ENCODE measurements at places on chromosomes 6 and 20.
A peak's percentile ranks its signal among the peaks of the same experiment; 100 is the strongest.

DNA sequence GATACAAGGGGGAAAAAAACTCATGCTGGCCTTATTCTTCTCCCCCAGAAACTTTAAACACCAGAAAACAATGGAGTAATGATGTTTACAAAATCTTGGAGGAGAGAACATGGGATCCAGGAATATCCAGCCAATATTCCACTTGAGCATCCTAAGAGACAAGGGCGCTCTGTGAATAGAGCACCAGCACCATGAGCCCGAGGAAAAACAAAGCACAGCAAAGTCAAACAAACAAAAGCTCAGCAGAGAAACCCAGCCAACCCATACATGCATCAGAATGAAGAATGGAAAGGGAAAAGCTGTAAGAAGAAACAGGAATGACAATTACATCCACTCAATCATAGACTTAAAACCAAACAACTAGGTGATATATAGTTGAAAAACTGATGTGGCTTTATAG lies 4.6 kb upstream of the NAA20 start:
- H3K36me3 ChIP-seq, result no peaks in the 10 kb centered on the region
- no peak overlapping the region for H3K27ac ChIP-seq
- no peaks in the 10 kb centered on the region for H3K27me3 ChIP-seq
- H3K4me1 ChIP-seq, result peaks cover 39% of the 10 kb centered on the region
- no peak for DNase-seq

DNA sequence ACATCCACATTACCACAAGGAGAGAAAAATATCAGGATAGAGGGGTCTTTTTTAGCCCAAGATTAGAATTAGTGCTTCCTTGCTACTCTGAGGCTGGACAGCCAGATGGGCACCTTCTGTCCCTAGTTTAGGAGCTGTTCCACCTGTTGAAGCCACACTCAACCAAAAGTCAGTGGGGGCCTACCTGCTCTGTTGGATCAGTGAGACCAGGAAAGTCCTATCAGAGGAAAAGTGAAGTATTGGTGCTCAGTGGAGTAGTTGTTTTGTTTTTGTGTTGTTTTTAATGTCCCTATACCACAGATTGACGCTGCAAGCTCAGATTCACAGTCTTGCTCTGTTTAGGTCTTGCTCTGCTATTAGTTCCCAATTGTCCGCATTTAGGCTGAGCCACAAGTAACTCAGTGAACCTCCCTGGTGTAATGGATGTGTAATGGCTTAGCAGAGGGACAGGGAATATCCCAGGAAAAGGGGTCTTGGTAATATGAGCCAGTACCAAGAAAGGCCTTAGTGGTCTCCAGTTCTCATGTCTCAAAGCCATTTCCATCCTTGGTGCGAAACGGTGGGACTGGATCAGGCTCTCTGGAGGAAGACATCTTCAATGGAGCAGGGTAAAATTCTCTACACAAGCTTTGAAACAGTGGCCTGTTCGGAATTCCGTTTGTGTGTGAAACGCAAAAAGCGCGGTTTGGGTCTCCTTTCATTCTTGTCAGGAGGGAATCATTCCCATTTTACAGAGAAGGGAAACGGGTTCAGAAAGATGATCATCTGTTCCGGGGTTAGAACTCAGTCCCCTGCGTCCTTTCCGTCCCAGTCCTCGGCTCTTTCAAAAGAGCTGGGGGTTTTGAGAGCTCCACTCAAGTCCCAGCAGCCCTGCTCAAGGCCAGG lies 631 bp upstream of the PABPC1L start:
- DNase-seq, result no peak
- H3K27me3 ChIP-seq, result no peaks in the 10 kb centered on the region
- no peak overlapping the region for H3K27ac ChIP-seq

DNA sequence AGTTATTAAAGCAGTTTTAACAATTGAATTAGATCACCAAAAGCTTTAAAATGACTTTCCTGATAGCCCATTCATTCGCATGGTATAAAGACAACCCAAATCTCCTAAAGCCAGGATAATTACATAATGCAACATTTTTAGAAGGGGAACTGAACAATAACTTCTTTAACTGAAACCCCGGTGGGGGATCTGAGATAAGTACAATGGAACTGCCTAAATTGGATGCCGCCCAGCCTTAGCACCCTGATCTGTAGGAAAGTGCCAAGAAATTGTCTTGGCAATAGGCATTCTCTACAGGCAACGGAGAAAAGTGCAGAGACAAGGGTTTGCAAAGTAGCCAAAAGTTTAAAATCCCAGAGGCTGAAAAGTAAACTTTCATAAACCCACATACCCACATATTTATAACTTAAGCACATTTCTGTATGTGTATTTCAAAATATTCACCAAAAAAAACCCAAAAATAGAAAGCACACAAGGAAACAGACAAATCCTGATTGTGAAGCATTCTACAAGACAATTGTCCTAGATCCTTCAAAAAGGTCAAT lies 98.8 kb upstream of the BEND6 start:
- H3K4me3 ChIP-seq, result no peak overlapping the region
- peaks cover 32% of the 10 kb centered on the region for H3K4me1 ChIP-seq
- no peak overlapping the region for H3K27ac ChIP-seq
- no peaks in the 10 kb centered on the region for H3K27me3 ChIP-seq
- H3K36me3 ChIP-seq, result no peaks in the 10 kb centered on the region

- H3K27ac ChIP-seq, result no peak overlapping the region
- H3K4me3 ChIP-seq, result no peak overlapping the region
- no peak for DNase-seq
- H3K27me3 ChIP-seq, result no peaks in the 10 kb centered on the region
- no peaks in the 10 kb centered on the region for H3K4me1 ChIP-seq
- no peaks in the 10 kb centered on the region for H3K36me3 ChIP-seq
Measured at GRCh38 chr6:156747715-156748114, 29.5 kb upstream of the ARID1B start.

- H3K4me1 ChIP-seq, result no peaks in the 10 kb centered on the region
- no peak overlapping the region for H3K4me3 ChIP-seq
- no peak overlapping the region for H3K27ac ChIP-seq
Measured at GRCh38 chr20:43870484-43870883, 44.2 kb upstream of the TOX2 start.

DNA sequence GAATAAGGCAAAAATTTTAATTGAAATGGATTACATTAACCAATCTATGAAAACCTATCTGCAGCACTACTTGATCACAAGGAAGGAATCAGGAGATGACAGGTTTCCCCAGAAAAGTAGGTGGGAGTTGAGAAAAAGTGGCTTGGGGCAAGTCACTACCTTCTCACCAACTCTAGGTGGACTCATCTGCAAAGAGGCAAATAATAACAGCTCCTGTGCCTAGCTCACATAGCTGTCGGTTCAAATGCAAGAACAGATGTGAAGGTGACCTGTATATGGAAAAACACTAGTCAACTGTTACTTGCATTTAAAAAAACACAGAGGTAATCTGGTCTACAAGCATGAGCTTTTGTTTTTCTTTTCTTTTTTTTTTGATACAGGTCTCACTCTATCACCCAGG lies 67.2 kb downstream of the POPDC3 start:
- no peak overlapping the region for H3K27ac ChIP-seq
- H3K36me3 ChIP-seq, result peaks cover 4% of the 10 kb centered on the region
- H3K4me3 ChIP-seq, result no peak overlapping the region
- DNase-seq, result no peak

DNA sequence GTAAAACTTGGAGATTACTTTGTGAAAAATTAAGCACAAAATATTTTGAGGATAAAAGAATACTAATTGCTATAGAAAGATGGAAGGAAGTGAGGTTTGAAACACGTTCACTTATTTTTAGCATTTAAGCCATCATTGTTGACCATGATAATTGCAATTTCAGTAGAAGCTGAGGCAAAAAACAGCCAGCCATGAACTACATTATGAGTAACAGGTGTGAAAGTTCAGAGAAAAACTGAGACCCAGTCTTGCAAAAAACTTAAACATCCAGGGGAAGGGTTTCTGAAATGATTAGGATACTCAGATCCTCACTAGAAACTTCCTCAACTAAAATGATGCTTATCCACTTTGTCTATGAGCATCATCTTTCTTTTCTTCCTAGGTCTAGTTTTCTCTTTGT lies 619.4 kb downstream of the PHF3 start:
- H3K27ac ChIP-seq, result no peak overlapping the region
- H3K4me3 ChIP-seq, result no peak overlapping the region
- no peaks in the 10 kb centered on the region for H3K27me3 ChIP-seq
- no peaks in the 10 kb centered on the region for H3K4me1 ChIP-seq
- H3K36me3 ChIP-seq, result no peaks in the 10 kb centered on the region

DNA sequence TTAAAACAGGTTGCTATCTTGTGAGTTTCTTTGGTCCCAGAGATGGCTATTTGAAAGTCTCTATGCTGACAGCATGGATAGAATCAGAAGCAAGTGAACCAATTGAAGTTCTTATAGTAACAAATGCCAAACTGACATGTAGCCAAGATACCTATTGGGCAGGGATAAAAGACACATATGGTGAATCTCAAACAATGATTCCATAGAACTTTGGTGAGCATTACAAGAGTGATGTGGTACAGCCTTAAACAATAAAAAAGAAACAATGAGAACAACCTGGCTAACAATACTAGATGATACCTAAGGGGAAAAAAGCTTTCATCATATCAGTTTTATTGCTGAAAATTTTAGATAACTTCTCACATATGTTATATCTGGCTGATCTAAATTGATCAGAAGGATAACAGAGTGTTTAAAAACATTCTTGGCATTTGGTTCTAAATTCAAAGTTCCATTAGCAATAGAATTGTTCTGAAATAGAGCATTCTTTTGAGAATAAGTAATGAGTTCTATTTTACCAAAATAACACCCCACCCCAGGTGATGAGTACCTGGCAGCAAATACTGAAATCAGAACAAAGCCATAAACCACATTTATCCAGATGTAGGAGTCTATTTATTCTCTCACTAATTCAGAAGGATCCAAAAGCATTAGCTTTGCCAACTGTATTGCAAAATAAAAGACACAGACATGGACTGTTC lies 5.8 kb upstream of the HMGCLL1 start:
- no peak overlapping the region for H3K27ac ChIP-seq
- H3K36me3 ChIP-seq, result no peaks in the 10 kb centered on the region
- no peak for DNase-seq
- H3K4me1 ChIP-seq, result no peaks in the 10 kb centered on the region

DNA sequence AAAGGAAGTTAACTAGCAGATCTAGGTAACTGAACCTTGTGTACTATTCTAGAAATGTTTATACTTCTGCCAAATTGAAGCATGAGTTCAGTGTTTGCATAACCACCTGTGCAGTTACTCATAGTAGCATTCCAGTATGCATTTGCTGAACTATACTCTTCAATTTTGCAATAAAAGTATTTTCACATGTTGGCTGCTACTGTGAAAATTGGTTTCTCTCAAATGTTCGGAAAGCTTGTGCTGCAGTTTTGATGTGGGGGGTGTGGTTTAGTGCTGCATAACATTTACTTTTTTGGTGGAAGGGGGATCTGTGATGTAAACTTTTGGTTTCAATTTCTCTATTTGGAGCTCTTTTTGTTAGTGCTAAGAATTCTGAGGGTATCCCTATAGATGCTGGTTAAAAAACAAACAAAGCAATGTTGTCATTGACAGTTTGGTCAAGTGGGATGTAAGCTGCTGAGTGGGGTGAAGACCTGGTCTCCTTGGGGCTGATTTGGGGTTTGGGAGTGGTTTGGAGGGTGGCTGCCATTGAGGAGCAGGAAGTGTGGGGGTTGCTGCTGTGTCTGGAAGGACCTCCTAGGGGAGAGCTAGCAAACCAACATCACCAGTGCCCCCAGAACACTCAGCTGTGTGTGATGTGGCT lies 87.8 kb downstream of the CARMIL1 start:
- peaks cover 35% of the 10 kb centered on the region for H3K4me1 ChIP-seq
- no peak overlapping the region for H3K4me3 ChIP-seq
- no peak for DNase-seq
- no peaks in the 10 kb centered on the region for H3K36me3 ChIP-seq

DNA sequence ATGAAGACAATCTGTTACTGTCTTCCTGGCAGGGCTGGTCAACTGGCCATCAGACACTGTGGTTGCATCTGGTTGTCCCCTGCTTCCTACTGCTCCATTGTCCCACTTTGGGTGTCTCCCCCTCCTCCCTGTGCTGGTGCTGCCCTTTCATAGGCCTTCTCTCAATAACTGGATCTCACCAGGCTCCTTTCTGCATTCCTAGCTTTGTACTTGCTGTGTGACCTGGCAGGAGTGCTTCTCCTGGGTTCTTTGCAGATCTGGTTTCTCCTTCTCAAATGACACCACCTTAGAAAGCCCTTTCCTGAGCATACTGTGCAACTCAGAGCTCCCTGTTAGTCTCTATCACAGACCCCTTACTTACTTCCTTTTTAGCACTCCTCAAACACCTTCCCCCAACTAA lies 223.0 kb downstream of the BCKDHB start:
- no peak overlapping the region for H3K27ac ChIP-seq
- no peaks in the 10 kb centered on the region for H3K4me1 ChIP-seq
- no peaks in the 10 kb centered on the region for H3K36me3 ChIP-seq
- H3K4me3 ChIP-seq, result no peak overlapping the region
- no peaks in the 10 kb centered on the region for H3K27me3 ChIP-seq

DNA sequence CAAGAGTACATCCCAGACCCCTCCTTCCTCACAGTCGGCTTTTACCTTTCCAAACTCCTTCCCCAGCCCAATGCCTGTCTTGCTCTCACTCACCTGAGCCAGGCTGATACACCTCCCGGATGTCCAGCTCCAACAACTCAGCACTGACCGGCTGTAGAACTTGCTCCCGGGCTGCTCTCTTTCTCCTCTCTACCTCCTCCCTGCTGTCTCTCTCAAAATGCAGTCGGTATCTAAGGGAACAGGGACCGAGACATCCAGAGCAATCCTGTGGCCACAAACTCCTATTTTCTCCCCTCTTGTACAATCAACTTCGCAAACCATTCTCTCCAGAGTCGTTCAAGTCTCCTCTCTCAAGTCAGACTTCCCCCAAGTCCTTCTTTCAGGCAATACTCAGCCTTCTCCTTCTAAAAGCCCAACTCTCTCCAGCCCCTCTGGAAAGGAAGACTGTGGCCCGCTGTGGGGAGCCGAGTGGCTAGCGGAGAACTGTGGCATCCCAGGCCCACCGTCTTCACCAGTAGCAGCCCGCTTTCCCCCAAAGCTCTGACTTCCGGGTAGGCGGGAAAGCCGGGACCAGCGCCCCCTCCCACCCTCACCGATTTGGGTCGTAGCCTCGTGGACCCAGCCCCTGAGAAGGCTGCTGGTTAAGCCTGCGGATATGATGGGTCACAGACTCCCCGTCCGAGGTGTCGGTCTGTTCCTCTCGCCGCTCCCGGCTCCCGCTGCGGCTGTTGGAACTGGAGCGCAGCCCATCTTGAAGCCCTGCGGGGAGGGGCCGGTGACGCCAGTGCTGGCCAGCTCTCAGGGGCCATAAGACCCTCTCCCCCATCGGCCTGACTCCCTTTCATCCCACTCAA lies 1.1 kb downstream of the GNL1 start:
- peak; percentile 58 for DNase-seq
- H3K27ac ChIP-seq, result peak overlapping the region; percentile 93
- H3K4me1 ChIP-seq, result peaks cover 7% of the 10 kb centered on the region
- peaks cover 37% of the 10 kb centered on the region for H3K36me3 ChIP-seq

- no peak overlapping the region for H3K27ac ChIP-seq
- no peaks in the 10 kb centered on the region for H3K27me3 ChIP-seq
- DNase-seq, result peak; percentile 11
- peaks cover 7% of the 10 kb centered on the region for H3K36me3 ChIP-seq
- H3K4me1 ChIP-seq, result peaks cover 3% of the 10 kb centered on the region
Measured at GRCh38 chr20:13819885-13820645, 35.2 kb downstream of the NDUFAF5 start.

GRCh38 chr6:42661540-42662153 lies 60.8 kb downstream of the PRPH2 start:
- no peaks in the 10 kb centered on the region for H3K4me1 ChIP-seq
- peak; percentile 68 for DNase-seq
- no peaks in the 10 kb centered on the region for H3K27me3 ChIP-seq
- no peak overlapping the region for H3K27ac ChIP-seq

All from heart right ventricle (tissue), 16 donors.